ENCODE measurements at places on chromosomes 5 and 9. TPM values are rescaled to one million over a fixed set of nuclear protein-coding genes. Genes with fewer than 3 reads are reported as not detected.

DNA sequence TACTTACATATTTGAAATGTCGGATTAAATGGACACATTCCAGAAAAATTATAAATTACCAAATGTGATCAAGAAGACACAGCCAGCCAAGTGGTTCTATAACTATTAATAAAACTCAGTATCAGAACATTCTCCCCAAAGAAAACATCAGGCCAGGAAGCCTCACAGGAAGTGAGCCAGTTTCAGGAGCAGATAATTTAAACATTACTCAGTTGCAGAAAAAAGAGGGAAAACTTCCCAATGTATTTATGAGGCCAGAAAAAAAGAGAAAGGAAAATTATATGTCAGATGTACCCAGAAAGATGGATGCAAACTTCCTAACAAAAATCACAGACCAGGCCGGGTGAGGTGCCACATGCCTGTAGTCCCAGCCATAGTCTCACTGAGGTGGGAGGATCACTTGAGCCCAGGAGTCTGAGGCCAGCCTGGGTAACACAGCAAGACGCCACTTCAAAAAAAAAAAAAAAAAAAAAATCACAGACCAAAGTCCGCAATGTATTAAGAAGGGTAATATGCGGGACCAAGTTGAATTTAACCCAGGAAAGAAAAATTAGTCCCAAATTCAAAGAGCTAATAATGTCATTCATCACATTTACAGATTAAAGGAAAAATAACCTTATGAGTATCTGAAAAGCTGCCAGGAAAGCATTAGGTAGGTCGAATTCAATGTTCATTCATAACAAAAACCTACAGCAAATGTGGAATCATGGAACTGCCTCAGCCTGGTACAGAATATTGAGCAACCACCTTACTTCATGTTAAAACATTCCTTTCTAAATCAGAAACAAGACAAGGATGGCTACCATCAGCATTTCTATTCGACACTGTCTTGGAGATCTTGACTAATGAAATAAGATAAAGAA, 37.2 kb upstream of the NRARP start:
- H3K36me3 ChIP-seq = no peaks in the 10 kb centered on the region
- no peaks in the 10 kb centered on the region for H3K4me1 ChIP-seq
- no peak overlapping the region for H3K27ac ChIP-seq

GRCh38 chr5:132269635-132270334, 12.3 kb downstream of the PDLIM4 start:
- DNase-seq = peak; percentile 37
- no peak overlapping the region for H3K4me3 ChIP-seq
- H3K27me3 ChIP-seq = peaks cover 8% of the 10 kb centered on the region
- H3K4me1 ChIP-seq = peaks cover 5% of the 10 kb centered on the region
- H3K36me3 ChIP-seq = no peaks in the 10 kb centered on the region

DNA sequence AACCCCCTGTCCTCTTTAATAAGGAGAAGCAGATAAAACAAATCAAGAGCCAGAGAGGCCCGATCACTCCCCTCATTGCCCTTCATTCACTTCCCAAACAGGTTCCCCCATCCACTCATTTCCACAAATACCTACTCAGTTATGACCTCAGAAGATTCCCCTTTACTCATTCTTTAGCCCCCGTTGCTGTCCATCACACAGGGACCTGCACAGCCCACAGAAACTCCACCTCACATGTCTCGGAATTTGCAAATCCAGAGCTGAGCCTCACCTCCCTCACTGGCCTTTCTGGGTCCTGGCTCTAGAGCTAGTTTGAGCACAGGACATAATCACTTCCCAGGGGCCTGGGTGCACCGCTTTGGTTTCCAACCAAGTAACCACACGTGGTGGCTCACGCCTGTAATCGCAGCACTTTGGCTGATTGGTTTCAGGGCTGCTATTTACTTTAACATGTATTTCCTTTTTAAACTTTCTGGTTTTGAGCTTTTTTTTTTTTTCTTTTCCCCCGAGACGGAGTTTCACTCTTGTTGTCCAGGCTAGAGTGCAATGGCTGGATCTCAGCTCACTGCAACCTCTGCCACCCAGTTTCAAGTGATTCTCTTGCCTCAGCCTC, 17.8 kb downstream of the ATP6V0E1 start:
- H3K36me3 ChIP-seq = peaks cover 19% of the 10 kb centered on the region
- peak overlapping the region; percentile 7 for H3K4me3 ChIP-seq
- no peaks in the 10 kb centered on the region for H3K27me3 ChIP-seq
- peak overlapping the region; percentile 57 for H3K27ac ChIP-seq
- DNase-seq = peak; percentile 74

GRCh38 chr5:483434-484140, 40.6 kb downstream of the EXOC3 start:
- no peaks in the 10 kb centered on the region for H3K36me3 ChIP-seq
- no peak overlapping the region for H3K27ac ChIP-seq
- H3K27me3 ChIP-seq = no peaks in the 10 kb centered on the region
- no peak for DNase-seq
- no peaks in the 10 kb centered on the region for H3K4me1 ChIP-seq

Gene OR13C2
- total RNA-seq = not detected

Gene PCDHA8
- total RNA-seq = not detected

Data from activated CD8-positive, alpha-beta memory T cell treated with anti-CD3 and anti-CD28 coated beads, Interleukin-2, amount 10 ng/mL, durations not matched to agents 7 days and 5 days (primary cell).